ENCODE measurements at places on chromosomes 12 and 14.

DNA sequence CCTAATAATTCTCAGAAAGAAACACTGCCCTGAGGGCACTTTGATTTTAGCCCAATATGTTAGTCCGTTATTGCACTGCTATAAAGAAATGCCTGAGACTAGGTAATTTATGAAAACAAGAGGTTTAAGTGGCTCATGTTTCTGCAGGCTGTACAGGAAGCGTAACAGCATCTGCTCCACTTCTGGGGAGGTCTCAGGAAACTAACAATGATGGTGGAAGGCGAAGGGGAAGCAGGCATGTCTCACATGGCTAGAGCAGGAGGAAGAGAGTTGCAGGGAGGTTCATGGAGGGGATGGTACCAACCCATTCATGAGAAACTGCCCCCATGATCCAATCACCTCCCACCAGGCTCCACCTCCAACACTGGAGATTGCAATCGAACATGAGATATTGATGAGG, 49.4 kb upstream of the RERG start:
- DNase-seq, result no peak

GRCh38 chr14:95335071-95335470, 15.4 kb upstream of the CLMN start:
- DNase-seq, result no peak

GRCh38 chr12:110176745-110177144, 52.6 kb downstream of the IFT81 start:
- DNase-seq, result no peak

DNA sequence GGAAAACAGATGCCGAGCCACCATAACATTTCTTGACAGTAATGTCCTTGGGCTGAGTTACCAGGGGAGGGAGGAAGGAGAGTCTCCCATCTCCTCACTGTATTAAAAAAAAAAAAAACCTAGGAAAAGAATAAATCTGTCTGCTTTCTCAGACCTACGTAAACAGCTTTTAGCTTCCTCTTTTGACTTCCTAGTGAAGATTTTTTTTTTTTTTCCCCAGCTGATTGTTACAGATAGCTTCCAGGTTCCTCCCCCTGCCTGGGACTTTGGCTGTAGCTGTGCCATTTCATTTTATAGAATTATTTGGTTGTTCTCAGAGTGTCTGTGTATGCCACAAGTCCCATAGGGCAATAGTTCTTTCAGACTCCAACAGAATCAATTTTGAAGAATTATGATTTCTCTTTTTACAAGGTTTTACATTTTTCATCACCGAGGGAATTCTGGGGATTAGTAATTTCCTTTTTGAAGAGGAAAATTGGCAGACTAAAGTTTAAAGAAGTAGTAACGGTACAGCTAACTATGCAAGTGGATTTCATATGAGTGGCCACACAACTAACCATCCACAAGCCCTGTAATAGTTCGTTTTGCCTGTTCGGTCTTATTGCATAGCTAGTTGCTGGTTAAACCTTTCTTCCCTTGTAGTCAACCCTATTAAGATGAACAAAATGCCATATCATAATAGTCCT, 23.1 kb upstream of the GNS start:
- no peak for DNase-seq

DNA sequence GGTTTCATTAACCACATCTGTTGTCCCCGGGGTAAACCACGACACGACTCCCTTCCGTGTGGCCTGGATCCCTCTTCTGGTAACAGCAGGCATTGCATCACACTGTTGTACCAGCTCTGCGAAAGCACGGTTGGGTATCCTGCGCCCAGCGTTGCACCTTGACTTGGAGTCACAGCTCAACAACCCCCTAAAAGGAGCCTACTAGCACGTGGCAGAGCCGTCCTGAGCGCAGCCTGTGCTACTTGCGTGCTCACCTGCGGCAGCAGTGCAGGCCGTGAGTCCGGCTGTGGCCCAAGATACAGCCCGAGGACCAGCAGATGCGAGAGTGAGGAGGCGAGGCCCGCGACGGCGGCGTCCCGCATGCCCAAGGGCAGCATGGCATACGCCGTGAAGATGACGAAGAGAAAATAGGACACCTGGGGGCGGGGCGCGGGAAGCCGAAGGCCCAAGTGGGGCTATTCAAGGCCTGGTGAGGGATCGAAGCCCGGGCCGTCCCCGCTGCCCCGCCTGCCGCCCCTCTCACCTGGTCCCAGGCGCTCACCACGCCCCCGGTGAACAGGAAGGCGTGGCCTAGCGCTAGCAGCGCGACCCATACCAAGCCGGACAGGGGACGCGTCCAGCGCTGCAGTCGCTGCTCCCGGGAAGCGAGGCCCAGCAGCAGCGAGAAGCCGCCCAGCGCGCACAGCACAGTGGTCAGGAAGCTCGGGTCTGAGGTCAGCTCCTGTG, 2.4 kb downstream of the ADCY4 start:
- DNase-seq, result peak; percentile 20

- no peak for DNase-seq
Observed at GRCh38 chr12:125919856-125920470, 854.7 kb downstream of the AACS start.

GRCh38 chr12:112586148-112586783, 167.5 kb downstream of the PTPN11 start:
- DNase-seq, result no peak

- DNase-seq, result no peak
Observed at GRCh38 chr14:71240171-71240570, 332.9 kb downstream of the PCNX1 start.

GRCh38 chr12:113220593-113221180, 577 bp upstream of the TPCN1 start:
- no peak for DNase-seq

- no peak for DNase-seq
Observed at GRCh38 chr14:61581340-61581739, 114.0 kb upstream of the HIF1A start.

DNA sequence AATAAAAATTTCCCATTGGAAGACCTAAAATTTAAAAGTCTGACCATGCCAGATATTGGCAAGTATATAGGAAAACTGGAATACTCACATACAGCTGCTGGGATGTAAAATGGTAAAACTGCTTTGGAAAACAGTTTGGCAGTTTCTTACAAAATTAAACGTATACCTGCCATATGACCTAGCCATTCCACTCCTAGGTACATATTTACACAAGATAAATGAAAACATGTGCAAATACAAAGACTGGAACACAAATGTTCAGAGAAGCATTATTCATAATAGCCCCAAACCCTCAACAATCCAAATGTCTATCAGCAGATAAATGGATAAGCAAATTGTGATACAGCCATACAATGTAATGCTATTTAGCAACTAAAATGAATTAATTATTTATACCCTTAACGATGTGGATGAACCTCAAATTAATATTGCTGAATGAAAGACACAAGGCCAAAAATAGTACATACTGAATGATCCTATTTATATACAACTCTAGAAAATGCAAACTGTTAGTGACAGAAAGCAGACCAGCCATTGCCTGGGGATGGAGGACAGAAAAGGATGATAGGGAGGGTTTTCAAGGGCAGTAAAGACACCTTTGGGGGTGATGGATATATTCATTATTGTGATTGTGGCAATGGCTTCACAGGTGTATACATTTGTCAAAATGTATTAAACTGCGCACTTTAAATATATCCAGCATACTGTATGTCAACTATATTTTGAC, 21.3 kb upstream of the TCP11L2 start:
- DNase-seq, result no peak

DNA sequence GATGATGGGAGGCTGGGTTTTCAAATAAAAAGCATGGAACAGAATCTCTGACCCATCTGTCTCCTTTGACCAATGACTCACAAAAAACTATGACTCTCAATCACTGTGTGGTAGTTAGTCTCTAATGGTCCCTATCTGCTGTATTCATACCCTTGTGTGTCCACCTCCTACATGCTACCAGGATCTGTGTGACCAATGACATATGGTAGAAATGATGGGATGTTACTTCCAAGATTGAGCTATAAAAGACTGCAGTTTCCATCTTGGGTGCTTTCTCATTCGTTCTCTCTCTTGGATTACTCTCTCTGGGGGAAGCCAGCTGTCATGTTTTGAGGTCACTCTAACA, 144.7 kb upstream of the BTG1 start:
- DNase-seq, result peak; percentile 5
